Stimulated activated CD4-positive, alpha-beta T cell treated with anti-CD3 and anti-CD28 coated beads, Interleukin-1b, Interleukin-23, amount 100 ng/mL, for 24 hours (primary cell): ENCODE measurements at places on chromosomes 3 and 15.

- DNase-seq, result no peak
These were observed 145.9 kb downstream of the TNIK start for GRCh38 chr3:171314341-171314740.

GRCh38 chr3:197882586-197882985 lies 67.4 kb upstream of the RPL35A start:
- no peak for DNase-seq

DNA sequence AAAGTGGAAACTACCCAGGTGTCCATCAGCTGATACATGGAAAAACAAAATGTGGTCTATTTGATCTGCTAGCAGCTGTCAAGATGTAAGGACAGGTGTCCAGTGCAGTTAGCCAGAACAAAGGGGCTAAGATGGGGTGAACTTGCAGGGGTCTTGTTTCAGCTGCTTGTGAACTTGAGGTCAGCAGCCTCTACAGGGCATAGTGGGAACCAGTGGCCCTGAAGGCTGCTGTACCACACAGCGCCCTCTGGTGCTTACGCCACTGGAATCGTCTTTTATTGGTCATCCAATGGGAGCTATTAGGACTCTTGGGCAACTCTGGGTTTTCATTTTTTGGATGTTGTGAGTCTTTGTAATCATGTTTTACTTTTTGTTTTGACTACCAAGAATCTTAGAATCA lies 62.2 kb upstream of the CTSH start:
- DNase-seq, result no peak

DNA sequence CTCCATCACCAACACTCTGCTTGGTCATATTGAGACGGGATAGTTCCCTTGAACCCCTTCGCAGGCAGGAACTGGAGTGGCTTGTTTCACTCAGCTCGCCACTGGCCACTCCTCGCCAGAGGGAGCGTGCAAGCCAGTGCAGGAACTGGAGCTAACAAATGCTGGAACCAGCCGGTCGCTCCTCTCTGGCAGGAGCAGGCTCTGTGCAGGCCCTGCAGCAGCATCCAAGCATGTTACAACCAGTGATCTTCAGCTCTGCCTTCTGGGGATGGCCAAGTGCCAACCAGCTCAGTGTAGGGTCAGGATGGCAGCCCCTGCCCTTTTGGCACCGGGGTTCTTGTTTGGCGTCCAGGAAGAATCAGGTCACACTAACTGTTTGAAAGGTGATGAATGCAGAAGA lies 329.0 kb upstream of the AZI2 start:
- DNase-seq, result no peak

DNA sequence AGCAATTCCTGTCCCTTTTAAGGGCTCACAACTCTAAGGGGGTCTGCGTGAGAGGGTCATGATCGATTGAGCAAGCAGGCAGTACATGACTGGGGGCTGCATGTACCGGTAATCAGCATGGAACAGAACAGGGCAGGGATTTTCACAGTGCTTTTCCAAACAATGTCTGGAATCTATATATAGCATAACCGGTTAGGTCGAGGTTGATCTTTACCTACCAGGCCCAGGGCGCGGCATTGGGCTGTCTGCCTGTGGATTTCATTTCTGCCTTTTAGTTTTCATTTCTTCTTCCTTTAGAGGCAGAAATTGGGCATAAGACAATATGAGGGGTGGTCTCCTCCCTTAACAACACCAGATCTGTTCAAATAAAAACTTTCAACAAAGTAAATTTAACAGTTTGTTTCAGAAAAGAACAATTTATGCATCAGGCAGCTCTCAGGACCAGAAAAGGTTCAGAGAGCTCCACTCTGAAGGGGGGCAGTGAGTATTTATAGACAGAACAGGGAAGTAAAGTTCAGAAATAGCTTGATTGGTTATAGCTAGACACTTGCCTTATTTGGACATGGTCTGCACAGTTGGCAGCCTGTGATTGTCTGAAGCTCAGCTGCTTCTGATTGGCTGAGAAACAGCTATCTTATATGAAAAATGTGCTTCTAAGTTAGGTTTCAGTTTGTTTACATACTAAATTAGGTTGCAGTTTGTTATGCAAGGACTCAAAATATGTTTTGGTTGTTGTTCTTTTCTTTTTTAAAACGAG lies 17.2 kb upstream of the B4GALT4 start:
- no peak for DNase-seq

- no peak for DNase-seq
These were observed 34.1 kb downstream of the CCDC191 start for GRCh38 chr3:114022145-114022802.

GRCh38 chr3:14329116-14329830 lies 73.1 kb upstream of the SLC6A6 start:
- no peak for DNase-seq

- DNase-seq, result no peak
These were observed 164.4 kb downstream of the OPA1 start for GRCh38 chr3:193757457-193757856.

DNA sequence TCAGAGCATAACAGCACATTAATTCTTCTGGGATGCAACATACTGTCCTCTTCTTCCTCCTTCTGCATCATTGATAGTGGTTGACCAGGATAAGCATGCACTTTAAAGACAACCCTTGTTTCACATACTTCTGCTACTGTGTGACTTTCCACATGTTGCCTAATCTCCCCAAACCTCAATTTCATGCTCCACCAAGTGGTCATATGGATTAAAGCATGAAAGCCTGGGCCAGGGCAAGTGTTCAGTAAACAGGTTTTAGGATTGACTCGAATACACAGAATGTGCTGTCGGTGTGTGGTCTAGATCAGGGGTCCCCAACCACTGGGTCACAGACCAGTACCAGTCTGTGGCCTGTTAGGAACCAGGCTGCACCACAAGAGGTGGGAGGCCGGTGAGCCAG lies 22.5 kb upstream of the BFSP2 start:
- no peak for DNase-seq

- DNase-seq, result no peak
These were observed 271.5 kb downstream of the SATB1 start for GRCh38 chr3:18153571-18154173.

GRCh38 chr3:122396511-122396910 lies 12.5 kb downstream of the FAM162A start:
- no peak for DNase-seq

DNA sequence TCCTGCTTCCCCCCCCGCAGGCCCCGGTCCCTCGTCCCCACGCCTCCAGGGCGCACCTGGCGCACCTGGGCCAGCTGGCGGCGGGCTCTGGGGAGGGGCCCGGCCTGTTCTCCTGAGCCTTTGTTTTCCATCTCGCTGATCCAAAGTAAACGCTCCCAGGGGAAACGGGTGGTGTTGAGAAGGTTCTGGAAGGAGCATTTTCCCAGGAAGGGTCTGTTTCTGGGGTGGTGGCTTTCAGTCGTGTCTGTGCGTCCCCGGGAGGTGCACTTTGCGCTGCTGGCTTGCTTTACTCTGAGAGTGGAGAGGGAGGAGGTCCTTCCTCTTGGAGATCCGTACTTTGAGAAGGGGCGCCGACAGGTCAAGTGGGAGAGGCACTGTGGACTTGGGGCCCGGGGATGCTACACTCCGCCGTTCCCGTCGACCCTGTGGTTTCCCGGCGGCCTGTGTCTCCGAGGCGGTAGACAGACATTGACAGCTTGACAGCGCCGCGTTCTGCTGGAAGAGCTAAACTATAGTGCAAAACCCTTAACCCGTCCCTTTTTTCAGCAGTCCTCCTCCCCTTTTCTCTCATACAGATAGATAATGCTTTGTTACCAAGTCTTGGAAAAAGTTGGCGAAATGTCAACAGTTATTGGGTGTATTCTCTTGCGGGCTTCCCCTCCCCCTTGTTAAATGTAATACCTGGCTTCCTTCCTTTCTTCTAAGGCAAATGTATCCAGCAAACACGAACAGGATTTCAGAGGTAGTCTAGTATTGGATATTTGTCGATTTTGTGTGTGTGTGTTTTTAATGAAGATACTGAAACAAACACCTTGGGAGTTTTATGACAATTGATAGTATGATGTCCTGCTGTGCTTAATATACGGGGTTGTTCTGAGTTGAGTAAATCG lies 6.5 kb downstream of the TPM1 start:
- no peak for DNase-seq

DNA sequence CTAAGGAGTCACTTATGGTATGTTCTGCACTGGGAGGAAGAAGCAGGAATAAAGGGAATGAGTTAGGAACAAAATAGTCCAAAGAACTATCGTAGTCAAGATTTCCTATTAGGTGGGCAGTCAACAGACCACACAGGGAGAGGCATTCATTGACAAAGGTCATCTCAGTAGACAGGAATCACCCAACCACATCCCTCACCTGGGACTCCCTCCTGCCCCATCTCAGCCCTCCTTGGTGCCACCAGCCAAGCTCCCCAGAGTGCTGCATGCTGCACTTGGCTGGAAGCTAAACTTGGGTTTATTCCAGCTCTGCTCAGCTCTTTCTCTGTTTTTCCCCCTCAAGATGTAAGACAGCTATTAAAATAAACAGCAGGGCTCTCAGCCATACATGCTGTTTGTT lies 72.3 kb upstream of the CTNNB1 start:
- no peak for DNase-seq

DNA sequence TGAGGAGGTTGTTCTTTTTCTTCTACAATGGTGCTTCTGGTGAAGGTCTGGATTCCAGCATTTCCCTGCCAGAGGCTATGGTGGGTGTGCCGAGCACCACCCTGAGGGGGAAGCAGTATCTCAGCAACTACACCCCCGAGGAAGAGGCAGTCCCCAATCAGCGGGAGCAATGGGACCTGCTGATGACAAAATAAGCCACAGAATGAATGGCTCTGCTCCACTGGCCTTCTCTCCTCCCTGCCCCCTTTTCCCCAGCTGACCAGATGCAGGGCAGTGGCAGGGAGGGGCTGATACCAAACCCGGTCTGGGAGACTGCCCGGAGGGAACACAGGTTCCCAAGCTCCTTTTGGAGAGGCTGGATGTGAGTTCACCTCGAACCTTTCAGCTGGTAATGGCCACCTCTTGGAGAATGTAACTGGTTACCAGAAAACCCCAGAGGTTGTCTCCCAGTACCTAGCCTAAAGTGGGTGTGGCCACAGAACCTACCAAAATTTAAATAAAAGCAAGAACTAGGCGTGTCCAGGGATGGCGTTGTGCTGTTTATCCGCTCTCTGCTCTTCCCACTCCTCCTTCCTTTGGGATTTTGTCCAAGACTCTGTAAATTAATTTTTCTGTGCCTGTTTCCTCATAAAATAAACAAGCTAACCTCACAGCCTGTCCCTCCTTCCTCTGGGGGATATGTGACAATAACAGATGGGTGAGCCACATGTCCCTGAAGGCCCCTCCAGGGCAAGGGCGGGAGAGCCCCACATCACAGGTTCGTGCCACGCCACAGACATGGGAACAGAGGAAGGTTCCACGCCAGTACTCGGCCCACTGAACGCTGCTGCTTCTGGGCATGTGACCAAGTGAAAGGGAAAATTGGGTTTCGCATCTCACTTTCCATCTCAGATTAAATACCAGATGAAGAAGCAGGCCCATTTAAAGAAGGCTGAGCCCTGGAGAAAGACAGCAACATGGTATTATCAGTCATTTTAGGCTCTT lies 35.1 kb upstream of the SPTBN5 start:
- DNase-seq, result no peak

DNA sequence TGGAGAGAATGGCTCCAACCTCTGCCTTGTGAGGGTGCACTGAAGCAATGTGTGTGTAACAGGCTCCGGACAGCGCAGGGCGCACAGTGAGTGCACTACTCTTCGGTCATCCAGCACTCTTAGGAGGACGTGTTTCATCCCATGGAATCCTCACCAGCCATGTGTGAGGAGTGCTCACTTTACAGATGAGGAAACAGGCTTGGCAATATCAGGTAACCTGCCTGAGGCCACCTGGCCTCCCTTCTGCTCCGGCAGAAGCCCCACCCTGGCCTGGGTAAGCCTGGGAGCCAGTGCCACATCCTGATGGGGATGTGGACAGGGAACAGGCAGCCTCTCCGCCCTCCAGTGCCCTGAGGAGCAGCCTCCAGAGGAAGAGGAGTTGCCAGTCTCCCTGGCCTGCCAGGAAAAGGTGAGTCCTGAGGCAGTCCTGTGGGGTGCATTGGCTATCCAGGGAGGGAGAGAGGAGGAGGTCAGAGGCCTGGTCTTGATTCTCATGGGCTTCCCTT lies 39.4 kb upstream of the LIMD1 start:
- no peak for DNase-seq

GRCh38 chr15:49196856-49197255 lies 26.8 kb downstream of the GALK2 start:
- DNase-seq, result no peak

GRCh38 chr3:62149539-62149938 lies 223.8 kb downstream of the FEZF2 start:
- DNase-seq, result no peak

GRCh38 chr15:28947221-28947674 lies 61.5 kb downstream of the APBA2 start:
- no peak for DNase-seq

- DNase-seq, result no peak
These were observed 17.6 kb downstream of the MUC13 start for GRCh38 chr3:124916837-124917409.

GRCh38 chr3:29466442-29466841 lies 185.6 kb downstream of the RBMS3 start:
- no peak for DNase-seq

- no peak for DNase-seq
These were observed 132.3 kb downstream of the LRRK1 start for GRCh38 chr15:101051291-101052030.

- DNase-seq, result no peak
These were observed 29.6 kb upstream of the CP start for GRCh38 chr3:149251186-149251585.

DNA sequence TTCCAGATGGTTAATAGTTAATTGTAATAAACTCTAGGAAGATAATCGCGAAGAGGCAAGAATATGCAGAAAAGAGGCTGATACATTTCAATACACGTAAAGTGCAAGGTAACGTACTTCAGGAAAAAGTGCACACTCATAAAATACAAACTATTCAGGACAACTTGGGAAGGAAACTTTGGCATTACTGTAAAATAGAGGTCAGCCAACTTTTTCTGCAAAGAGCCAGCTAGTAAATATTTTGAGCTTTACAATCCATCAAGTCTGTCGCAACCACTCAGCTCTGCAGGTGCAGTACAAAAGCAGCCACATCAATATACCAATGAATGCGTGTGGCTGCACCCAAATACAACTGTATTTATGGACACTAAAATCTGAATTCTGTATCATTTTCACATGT lies 51.6 kb upstream of the THUMPD3 start:
- DNase-seq, result no peak

DNA sequence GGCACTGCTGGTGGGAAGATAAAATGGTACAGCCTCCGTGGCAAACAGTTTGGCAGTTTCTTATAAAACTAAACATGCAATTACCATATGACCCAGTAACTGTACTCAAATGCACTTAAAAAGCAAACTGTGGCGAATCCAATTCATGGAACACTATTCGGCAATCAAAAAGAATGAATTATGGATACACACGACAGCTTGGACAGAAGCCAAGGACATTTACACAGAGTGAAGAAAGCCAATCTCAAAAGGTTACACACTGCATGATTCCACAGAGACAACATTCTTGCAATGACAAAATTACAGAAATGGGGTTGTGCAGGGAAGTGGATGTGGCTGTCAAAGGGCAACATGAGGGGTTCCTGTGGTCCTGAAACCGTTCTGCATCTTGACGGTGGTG lies 122.1 kb upstream of the IQSEC1 start:
- DNase-seq, result no peak
